ENCODE measurements at places on chromosomes 4 and X. TPM values are rescaled to one million over a fixed set of nuclear protein-coding genes. Genes with fewer than 3 reads are reported as not detected.

DNA sequence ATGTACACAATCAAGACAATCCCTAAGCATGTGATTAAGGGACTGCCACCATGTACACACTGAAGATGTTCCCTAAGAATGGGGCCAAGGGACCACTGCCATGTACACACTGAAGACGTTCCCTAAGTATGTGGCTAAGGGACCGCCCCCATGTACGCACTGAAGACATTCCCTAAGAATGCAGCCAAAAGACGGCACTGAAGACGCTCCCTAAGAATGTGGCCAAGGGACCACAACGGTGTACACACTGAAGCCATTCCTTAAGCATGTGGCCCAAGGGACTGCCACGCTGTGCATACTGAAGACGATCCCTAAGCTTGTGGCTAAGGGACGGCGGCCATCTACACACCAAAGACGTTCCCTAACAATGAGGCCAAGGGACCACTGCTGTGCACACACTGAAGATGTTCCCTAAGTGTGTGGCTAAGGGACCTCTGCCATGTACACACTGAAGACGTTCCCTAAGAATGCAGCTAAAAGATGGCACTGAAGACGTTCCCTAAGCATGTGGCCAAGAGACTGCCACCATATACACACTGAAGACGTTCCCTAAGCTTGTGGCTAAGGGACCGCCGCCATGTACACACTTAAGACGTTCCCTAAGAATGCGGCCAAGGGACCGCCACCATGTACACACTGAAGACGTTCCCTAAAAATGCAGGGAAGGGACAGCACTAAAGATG lies 26.4 kb downstream of the DHRSX start:
- DNase-seq = no peak

DNA sequence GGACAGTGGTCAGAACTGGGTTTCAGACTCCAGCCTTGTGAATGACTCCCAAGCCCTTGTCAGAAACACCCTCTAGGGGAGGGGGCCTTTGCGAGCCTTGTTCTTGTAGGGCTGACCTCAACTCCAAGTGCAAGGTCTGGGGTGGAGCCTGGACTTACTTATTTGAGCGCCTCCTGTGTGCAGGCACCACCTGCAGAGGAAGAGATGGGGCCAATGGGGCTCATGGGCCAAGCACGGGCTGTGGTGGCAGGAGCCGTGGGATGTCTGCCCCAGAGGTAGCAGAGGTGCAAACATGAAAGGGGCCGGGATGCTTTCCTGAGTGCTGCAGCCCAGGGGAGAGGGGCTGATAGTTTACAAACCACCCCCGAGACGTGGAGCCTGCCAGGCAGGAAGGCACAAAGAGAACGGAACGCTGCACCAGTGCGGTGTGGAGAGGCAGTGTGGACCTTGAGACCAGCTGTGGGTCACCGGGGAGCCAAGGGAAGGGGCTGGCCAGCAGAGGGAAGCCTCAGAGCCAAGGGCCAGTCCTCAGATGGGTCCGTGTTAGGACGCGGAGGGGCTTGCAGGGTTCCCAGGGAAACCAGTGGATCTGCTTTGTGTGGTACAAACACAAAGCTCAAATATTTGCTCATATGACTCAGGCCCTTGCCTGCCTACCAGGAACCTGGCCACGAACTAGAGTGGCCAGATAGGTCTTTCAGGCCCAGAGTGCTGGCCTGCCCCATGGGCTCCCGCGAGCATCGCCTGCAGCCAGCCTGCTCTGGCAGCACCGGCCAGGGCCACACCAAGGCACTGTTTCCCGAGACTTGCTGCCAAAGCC lies 8.7 kb upstream of the TADA2B start:
- DNase-seq = no peak

WAS gene
- total RNA-seq = 6.2 TPM

DNA sequence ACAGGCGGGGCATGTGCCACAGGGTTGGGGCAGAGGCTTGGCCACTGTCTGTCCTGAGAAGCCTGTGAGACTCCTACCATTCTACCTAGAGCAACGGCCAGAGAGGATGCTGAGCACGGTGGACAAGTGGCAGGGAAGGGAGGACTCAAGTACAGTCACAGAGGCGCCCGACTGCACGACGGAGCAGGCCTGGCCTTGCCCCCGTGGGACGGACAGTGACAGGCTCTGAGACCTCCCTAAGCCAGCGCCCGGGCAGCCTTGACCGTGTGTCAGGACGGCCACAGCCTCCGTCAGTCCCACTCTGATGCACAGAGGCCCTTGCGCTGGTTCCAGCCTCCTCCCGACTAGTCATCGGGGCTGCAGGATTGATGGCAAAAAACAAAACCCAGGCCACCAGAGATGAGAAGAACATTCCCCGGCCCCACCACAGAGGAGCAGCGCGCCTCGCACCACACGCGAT lies 36.7 kb upstream of the MXD4 start:
- no peak for DNase-seq

DNA sequence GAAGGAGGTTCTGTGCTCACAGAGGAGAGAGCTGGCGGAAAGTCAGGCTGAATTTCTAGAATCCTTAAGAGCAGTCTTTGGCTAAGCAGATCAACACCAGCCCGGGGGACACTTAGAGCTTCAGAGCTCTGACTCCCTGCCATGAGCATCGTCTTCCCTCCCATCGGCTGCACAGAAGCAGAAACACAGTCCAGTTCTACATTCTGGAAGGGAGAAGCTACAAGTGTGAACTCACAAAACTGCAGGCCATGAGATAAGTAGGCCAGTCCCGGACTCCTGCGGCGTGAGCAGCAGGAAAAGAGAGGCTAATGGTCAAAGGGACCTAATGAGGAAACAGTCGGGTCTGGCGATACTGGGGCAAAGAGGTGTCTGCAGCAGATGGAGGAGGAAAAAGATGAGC lies 211.5 kb downstream of the DHX15 start:
- no peak for DNase-seq

DNA sequence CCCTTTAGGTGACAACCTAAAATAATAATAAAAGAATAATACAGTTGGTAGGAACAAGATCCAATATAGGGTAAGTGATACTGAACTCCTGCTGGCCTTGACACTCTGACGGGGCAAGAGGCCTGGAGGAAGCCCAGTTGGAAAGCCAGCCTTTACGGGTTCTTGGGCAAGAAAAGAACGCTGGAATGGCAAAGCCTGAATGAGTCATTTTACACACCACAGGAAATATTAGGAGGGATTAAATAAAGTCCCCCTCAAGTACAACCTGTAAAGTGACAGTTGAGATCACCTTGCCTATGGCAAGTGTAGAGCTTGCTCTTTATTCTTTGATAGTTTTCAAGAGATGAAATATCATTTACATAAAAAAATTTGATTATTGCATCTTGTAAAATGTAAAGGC lies 244.5 kb upstream of the TLL1 start:
- DNase-seq = no peak

GRCh38 chr4:4334798-4335520 lies 44.9 kb downstream of the ZBTB49 start:
- peak; percentile 87 for DNase-seq

AKAP4 gene
- not detected for total RNA-seq

- DNase-seq = no peak
Observed at GRCh38 chr4:6576512-6576911, 1.5 kb downstream of the MAN2B2 start.

CACNA1F gene
- total RNA-seq = 0.17 TPM
